ENCODE measurements at places on chromosomes 5 and 9.

- DNase-seq: no peak
Measured at GRCh38 chr5:35136386-35136785, 88.6 kb upstream of the AGXT2 start.

GRCh38 chr9:121261107-121261460 is 6.9 kb upstream of the GSN start:
- DNase-seq: no peak

DNA sequence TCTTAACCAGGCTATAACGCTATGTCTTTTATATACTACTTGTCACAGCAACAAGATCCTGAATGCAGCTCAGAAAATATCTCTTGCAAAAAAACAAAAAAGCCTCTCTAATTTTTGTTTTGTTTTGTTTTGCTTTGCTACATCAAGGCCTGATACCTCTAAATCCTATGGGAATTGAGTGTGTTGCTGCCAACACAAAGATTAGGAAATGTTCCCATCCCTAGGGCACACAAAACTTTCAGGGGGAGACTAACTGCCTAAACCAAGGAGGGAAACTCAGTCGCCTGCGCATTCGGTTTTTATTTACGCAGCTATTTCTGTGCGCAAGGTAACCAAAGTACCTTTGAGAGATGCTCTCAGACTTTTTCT is 1.7 kb downstream of the SSBP2 start:
- DNase-seq: no peak

DNA sequence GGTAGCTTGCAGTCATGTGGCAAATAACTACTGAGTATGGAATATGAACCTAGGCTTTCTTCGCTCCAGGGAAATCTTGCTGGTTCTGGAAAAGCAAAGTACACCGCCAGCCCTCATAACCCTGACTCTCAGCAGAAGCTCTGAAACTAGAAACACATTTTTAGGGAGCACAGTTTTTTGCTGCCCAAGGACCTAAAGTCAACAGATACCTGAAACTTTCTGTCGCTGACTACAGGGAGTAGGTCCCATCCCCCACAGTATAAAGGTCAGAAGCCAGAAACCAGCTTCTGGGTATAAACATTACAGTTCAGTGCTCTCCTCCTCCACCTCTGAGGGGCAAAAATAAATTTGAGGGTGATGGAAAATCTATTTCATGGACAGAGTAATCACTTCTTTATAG is 3.0 kb downstream of the ATOX1 start:
- no peak for DNase-seq

- DNase-seq: no peak
Measured at GRCh38 chr5:55671975-55672374, 40.1 kb downstream of the SLC38A9 start.

- DNase-seq: no peak
Measured at GRCh38 chr5:72109625-72110024, 2.4 kb downstream of the MAP1B start.

DNA sequence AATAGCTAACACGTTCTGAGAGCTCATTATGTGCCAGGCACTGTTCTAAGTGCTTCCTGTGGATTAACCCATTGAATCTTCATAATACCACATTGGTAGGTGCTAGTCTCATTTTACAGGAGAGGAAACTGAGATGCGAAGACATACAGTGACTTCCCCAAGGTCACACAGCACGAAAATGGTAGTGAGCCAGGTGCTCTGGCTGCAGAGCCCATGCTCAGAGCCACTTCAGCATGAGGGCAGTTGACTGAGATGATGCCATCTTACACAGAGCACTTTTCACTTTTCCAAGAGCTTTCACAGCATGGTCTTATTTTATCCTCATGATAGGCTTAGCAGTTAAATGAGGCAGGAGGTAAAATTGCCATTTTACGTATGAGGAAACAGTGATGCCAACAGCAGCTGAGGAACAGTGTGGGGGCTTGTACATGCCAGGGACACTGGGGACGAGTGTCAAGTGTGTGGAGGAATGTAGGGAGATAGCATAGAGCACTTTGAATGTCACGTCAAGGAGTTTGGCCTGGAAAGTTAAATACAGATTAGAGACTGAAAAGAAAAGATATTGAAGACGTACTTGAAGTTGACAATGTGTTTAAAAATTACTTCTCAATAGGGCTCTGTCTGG is 180.0 kb downstream of the KIF4B start:
- no peak for DNase-seq

- DNase-seq: peak; percentile 29
Measured at GRCh38 chr5:611731-612486, at the start of gene CEP72. CEP72 (plus strand) TSS chr5:612340; CDS start chr5:612362, 22 bp downstream.

DNA sequence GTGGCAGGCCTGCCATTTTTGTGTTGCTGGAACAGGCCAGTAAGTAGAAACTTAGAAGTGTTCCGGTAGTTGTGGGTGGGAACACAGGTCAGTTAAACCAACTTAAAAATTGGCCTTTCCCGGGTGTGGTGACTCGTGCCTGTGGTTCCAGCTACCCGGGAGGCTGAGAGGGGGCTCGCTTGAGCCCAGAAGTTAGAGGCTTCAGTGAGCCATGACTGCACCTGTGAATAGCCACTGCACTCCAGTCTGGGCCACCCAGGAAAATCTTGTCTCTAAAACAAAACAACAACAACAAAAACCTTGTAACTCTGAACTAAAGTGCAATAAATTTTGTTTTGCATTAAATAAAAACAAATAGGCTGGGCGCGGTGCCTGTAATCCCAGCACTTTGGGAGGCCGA is 1.4 kb upstream of the NHP2 start:
- no peak for DNase-seq

DNA sequence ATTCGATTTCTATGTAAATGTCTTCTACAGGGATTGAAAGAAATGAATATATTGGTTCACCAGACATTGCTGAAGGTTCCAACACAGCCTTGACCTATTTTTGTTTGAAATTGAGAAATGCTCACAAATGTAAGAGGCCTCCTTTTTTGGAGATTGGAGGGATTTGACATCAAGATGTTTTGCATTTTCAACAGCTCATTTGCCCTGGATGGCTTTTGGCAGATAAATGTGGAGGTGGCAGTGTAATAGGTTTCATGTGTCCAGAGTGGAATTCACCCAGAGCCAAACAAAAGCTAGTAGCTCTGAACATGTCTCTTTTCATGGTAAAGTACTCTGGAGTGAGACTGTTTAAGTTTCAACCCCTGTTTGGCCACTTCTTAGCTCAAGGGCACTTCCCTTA is 77.3 kb downstream of the PALM2AKAP2 start:
- DNase-seq: no peak

GRCh38 chr9:88817628-88818027 is 173.6 kb upstream of the S1PR3 start:
- DNase-seq: no peak

- no peak for DNase-seq
Measured at GRCh38 chr5:67081261-67081660, 115.3 kb downstream of the CD180 start.

DNA sequence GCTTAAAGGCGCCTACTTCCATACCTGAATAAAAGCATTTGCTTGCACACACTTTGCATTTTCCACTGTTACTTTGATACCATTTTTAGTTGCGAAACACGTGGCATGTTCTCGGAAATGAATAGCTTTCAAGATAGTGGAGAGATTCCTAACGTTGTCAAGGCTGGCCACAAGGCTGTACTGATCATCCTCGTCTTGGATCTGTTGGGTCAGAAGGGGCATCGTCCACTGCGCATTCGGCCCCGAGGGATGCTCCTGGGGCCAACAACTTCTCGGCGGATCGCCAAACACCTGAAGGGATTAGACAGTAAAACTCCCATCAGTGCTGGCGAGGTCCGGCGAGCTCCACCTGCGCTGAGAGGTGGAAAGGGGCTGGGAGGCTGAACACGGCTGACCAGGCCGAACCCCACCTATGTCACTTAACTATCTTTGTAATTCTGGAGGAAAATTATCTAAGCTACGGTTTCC is 599 bp downstream of the RAD1 start:
- DNase-seq: no peak

- no peak for DNase-seq
Measured at GRCh38 chr5:73544429-73545402, 20.7 kb downstream of the ANKRA2 start.

DNA sequence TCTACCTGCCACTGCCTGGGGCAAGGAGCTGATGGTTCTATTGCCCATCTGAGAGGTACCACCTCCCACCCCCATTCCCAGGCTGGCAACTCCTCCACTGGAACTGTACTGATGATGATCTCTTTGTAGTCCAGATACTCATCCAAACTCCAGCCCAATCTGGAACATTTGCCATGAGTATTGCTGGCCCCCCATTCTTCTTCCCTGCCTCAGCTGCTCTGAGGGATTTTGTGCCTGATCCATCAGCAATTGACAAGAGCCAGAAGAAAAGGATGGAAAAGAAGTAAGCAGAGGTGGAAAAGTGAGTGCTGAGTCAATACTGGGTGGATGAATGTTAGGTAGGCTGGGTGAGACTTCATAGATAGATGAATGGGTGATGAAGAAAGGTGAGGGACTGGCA is 101.2 kb downstream of the NMUR2 start:
- DNase-seq: no peak

DNA sequence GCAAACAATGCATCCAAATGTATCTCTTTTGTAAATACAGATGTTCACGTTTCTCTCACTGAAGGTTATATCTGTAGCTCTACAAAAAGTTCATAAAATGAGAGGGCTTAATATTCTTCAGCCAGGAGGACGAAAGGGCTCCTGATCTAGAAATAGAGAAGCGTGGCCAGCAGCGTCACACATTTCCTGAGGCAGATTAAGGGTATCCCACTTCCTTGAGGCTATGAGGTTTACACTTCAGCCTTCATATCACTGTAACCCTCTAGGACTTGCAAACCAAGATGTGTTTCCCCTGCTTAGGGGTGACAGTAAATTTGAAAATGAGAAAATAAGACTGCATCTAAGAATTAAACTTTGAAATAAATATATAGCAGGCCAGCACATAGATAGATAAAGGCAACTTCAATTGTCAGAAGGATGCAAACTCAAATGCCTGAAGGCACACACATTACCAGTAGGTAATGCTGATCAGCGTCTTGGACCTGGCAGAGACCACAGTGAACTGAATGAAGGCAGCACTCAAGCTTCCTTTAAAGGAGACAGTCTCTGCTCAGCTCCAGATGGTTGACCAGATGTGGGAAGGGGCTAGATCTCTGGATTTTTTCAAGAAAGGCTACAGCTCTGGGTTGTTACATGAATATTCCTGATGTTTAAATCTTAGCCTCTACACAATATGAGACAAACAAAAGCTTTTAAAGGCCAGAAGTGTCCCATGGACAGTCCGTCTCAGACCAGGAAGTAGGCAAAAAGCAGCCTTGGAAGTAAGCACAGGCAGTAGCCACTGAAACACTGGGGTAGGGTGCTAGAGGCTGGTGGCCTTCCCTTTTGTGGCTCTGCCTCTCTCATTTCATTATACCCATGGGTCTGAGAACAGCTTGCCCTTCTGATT is 197.7 kb downstream of the MCTP1 start:
- DNase-seq: no peak

DNA sequence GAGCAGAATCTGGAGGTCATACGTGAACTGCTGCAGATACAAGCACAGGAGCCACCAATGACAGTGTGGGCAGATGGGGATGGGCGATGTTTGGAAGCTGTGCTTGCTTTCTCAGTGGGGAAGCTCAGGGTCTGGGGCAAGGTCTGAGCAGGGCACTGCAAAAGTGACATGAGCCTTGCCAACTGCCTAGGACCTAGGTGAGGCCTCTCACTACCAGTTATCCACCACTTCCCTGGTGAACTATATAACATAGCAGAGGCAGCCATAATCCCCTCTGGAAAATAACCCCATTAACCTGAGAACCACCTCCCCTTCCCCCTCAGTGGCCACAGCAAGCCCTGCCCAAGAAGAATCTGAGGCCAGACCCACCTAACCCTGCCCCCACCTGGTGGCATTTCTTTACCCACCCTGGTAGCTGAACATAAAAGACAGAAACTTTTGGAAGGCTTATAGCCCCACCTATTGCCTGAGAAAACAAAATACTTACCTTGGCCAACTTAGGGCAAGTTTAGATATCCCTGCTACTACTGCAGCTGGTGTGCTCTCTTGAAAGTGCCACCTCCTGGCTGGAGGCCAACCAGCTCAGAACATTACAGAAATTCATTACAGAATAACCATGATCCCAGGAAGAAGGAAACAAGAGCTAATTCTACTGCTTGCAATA is 18.8 kb upstream of the SPEF2 start:
- DNase-seq: no peak

- DNase-seq: no peak
Measured at GRCh38 chr5:88948746-88949600, 66.0 kb upstream of the MEF2C start.

GRCh38 chr5:116766470-116766947 is 191.9 kb upstream of the SEMA6A start:
- DNase-seq: no peak

GRCh38 chr5:81748556-81748955 is 2.3 kb downstream of the SSBP2 start:
- no peak for DNase-seq

DNA sequence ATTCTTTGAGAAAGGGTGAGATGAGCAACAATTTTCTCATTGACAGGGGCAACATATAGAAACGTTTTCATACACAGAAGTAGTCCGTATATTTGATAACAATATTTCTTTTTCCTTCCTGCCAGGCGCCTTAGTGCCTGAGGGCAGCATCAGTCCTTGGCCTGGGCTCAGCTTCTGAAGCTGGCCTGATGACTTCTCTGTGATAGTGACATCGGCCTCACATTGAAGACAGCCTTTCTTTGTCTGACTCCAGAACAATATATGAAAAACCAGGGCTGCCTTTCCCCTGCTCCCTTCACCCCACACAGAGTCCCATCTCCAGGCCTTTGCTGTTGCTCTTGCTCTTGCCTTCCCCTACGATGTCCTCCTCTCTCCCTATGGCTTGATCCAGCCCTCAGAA is 24.1 kb upstream of the TCOF1 start:
- no peak for DNase-seq

- no peak for DNase-seq
Measured at GRCh38 chr9:6356441-6356840, 28.3 kb downstream of the TPD52L3 start.

- DNase-seq: no peak
Measured at GRCh38 chr5:135452321-135453030, at the start of gene TIFAB. TIFAB (minus strand) TSS chr5:135452351; CDS start chr5:135449939, 2,412 bp downstream.

DNA sequence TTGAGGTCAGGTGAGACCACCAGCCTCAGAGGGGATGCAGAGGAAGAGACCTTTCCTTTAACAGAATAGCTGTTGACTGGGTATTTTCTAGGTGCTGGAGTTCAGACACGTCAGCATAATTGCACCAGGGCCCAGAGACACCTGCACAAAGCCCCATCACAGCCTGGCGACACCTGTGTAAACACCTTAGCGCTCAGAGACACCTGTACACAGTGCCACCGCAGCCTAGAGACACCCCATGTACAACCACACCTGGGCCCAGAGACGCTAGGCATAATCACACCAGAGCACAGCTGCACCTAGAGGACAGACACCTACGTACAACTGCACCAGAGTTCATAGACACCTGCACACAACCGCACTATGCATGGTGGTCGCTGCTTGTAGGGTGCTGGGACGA is 1.0 kb downstream of the TRIP13 start:
- no peak for DNase-seq

Data from esophagus squamous epithelium (tissue), 5 donors.